ENCODE measurements at places on chromosomes 2 and 18.

DNA sequence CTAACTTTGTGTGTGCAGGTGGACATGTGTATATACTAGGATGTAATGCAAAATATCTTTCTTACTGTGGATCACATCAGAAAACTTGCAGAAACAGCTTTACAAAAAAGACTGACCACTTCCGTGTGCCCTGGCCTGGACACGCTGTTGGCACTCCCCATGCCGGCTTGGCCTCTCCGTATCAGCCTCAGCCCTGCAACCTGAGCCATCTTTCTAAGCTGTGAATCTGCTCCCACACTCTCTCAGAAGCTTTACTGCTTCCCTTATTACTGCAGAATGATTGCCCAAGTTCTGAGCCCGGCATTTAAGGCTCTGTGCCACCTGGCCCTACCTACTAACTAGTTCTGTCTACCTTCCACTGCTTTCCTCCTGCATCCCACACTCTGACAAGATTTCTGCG is 37.8 kb downstream of the MYO7B start:
- DNase-seq, result no peak

- DNase-seq, result peak; percentile 68
Measured at GRCh38 chr2:37832590-37833197, 92.4 kb upstream of the RMDN2 start.

GRCh38 chr2:240233885-240234502 is 93.5 kb upstream of the OTOS start:
- DNase-seq, result no peak

DNA sequence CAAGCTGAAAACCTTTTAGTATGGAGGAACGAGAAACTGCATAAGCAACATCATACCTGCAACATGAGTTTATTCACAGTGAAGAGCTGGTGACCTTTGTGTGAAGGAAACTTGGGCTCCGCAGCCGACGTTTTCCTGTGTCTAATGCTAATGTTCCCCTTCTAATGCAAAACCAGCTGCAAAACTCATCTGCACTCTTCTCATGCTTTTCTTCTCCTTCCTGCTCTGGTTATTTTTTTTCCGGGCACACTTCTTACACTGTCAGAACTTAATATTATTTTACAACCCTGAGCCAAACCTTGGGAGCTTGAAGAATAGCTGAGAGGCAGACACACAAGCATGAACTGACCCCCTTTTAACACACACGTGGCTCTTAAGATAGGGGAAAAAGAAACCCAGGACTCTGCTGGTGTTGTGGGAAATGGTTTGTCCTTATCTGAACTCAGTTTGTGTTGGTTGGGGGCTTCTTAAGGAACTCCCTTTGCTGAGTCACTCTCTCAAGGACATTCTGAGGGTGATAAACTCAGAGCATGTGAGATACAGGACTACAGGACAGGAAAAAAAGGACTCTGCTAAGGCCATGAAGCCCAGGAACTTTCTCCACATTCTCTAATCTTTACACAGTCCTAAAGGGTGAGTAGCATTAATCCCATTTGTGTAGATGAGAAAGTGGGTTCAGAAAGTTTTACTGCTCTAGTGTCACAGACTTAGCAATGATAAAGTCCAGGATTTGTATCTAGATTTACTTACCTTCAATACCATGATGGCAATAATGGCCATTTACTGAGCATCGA is 439.3 kb upstream of the TRIB2 start:
- no peak for DNase-seq

GRCh38 chr2:137250401-137250800 is 485.1 kb downstream of the THSD7B start:
- no peak for DNase-seq
